ENCODE measurements at places on chromosomes 2 and 18.

DNA sequence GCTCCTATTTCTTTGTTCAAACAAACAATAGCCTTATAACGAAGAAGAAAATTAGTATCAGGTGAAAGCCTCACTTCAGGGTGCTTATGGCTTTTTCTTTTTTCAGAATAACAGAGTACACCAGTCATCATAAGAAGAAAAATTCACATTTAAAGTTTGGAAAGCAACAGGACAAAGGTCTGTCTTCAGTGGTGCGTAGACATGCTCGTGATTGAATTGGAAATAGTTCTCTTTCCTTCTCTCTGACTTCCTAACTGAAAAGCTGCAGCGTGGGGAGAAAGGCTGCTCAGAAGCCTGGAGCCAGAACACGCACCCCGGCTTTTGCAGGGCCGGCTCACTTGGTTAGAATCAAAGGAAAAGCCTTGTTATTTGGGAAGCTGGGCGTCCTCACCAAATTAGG, 127.6 kb upstream of the ZNF516 start:
- DNase-seq: no peak

DNA sequence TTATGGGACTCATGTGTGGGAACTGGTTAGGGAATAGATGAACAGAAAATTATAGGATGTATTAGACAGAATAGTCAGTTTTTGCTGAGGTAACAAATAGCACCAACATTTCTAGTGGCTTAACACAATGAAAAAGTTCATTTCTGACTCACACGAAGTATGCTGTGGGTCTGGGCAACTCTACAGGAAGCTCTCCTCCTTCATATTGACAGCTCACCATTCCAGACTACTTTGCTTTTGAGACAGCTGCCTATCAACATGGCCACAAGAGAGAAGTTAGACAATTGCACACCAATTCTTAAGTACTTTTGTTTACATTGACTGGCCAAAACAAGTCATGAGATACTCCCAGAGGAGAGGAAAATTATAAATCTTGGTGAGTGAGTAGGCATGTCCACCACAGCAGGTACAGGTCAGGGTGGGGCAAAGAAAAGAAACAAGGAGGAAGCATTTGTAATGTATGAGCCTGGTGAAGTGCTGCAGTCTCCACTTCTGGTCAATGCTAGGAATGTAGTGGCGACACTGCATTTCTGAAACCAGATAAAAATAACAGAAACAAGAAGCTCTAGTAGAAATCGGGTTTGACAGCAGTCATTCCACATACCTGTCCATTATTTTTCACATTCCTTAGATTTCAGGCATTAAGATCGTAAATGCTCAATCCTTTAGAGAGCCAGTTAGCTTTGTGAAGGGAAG, 141.6 kb downstream of the ICOS start:
- no peak for DNase-seq

GRCh38 chr2:238855891-238856580, 8.2 kb downstream of the TWIST2 start:
- peak; percentile 1 for DNase-seq

- no peak for DNase-seq
Observed at GRCh38 chr2:69279211-69279610, 107.8 kb downstream of the GFPT1 start.
